NCI-H2081 (cell line): ENCODE measurements at places on chromosomes 1 and 21.

DNA sequence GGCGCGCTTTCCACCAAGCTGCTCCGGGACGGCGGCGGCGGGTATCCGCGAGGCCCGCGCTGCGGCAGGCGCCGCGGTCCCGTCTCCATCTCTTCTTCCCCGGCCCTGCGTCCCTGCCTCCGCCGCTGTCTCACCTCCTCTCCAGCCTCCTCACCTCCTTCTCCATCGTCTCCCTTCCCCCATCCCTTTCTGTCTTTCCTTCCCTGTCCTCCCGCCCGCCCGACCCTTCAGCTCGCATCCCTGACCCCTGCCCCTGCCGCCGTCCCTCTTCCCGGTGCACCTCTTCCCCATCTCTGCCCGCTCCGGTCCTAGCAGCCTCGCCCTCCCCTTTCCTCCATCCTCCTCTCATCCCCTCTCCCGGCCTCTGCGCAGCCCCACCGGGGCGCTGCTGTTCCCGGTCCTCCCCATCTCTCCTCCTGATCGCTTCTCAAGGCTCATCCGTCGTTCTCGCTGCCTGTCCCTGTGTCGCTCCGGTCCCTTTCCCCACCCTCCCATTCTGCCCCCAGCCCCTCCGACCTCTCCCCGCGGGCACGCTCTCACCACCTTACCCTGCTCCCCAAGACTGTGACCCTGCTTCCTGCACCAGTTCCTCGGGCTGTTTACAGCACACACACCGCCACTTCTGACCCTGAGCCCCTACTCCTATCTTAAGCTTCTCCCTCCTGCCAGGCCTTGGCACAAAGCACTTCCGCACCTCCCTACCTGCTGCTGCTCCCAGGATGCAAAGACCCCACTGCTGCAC, 760 bp upstream of the NPHP4 start:
- DNase-seq, result no peak

DNA sequence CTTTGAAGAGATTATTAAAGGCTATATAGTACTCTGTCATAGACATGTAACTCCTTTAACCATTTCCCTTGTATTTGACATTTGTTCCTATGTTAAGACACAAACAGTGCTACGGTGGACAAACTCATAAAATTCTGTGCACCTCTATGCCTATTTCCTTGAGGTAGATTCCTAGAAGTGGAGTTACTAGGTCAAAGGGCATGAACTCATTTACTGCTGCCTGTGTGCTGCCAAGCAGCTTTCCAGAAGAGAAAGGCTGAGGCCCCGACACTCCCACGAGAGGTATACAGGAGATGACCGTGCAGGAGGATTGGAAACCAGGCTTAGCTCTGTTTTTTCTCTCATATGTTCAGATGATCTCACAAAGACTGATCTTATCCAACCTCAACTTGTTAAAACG, 34.4 kb upstream of the TENT5C start:
- no peak for DNase-seq

GRCh38 chr1:5965586-5966131, 26.6 kb downstream of the NPHP4 start:
- no peak for DNase-seq

DNA sequence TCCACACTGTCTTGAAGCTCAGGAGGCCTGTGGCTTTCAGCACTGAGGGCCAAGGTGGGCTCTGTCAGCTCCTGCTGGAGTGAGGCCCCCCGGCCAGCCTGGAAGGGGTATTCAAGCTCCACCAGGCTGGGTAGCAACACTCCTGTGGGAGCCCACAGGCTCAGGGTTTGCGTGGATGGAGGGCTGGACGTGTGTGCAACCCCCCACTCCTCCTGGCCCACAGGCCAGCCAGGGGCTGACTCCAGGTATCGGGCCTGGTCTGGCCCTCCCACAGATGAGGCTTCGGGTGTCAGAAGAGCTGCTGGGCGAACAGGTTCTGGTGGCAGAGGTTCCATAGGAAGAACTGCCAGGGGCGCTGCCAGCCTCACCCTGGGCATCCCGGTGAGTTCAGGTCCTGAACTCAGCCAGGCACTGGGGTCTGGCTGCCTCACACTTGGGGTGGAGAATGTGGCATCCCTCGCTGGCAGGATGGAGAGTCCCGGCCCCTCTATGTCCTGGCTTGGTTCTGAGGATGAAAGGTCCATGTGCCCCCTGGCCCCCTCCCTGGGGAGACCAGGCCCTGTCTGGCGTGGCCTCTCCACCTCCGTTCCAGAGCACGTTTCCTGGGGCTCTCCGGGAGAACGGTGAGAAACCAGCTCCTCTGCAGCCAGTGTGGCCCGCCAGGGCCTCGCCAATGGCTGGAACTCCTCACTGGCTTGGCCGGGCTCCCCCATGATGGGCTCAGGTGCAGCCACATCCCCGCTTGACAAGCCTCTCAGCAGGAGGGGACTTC, 64.6 kb upstream of the TARDBP start:
- DNase-seq, result no peak

DNA sequence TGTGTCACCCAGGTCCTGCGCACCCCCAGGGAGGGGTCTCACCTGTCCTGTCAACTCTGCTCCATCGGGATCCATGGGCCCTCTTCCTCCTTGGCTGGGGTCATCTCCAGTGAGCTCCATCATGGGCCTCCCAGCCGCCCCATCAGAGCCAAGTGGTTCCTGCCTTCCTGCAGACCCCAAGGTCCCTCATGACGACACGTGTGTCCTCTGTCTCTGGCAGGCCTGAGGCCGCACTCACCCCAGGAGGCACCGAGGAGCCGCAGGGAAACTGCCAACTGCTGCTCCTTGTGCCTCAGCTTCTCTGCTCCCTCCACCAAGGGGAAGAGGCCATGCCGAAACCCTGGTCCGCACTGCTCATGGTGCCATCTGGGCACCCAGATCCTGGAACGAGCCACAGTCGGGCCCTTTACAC, 46.8 kb downstream of the COL18A1 start:
- no peak for DNase-seq

DNA sequence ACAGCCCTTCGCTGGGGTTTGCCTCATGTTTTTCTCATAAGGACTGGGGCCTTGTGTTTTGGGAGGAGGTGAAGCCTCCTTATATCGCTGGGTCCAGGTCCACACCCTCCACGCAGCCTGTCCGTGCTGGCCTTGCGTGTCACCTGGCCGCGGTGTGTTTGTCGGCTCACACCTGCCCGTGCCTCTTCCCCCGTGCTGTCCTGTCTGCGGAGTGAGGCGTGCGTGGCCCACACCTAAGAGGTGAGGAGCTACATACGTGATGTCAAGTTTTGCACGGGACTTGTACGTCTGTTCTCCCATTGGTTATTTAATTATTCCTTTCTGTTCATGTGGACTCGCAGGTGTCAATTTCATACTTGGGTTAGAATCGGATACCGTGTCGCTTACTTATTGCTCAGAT, 30.7 kb downstream of the PRKCZ start:
- DNase-seq, result no peak

- DNase-seq, result no peak
Observed at GRCh38 chr1:161091796-161092507, 2.6 kb upstream of the NECTIN4 start.

DNA sequence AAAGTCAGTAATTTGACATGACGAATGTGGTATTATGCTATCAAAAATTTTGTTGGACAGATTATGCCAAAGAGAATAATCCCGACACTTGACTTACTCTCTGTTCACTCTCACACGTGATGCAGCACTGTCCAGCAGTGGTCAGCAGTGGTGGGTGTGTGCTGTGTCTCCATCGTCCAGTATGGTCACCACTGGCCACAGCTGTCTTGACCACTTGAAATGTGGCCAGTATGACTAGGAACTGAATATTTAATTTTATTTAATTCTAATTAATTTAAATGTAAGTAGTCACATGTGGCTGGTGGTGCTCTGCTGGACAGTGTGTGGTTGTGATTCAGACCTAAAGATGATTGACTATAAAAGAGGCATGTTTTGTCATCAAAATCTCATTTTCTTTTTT, 24.0 kb downstream of the URB2 start:
- DNase-seq, result no peak

DNA sequence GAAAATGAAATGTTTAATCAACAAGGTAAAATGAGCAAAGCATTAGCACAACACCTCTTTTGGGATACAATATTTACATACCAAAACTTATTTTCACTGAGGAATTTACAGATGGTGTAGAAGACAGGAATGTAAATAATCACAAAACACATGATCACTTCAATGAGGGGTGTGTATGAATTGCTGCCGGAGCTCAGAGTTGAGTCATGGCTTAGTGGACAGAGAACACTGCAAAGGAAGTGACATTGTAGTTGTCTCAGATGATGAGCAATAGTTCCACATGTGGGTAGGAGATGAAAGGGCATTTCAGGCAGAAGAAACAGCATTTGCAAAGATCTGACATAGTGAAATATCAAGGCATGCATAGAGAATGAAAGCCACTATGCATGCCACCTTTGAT, 5.6 kb upstream of the KPRP start:
- no peak for DNase-seq

- DNase-seq, result no peak
Observed at GRCh38 chr1:231839999-231840398, 213.4 kb downstream of the DISC1 start.

DNA sequence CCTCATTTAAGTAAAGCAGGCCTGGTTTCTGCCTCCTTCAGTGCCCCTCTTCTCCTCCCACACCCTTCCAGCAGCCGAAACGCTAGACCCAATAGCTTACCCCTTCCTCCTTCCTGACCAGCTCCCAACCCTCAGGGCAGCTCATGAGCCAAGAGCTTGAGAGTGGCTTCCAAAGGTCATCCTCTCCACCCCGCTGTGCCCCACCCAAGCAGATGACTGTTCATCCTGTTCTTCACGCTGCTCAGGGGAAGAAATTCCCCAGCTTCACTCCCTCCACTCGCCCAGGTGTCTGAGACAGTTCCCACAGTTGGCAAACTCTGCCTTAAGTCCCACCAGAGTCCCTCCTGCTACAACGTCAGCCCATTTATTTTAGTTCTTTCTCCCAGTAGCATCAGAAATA, 23.4 kb downstream of the ARHGEF19 start:
- no peak for DNase-seq

GRCh38 chr1:194466706-194467105, 1280.3 kb upstream of the B3GALT2 start:
- no peak for DNase-seq

DNA sequence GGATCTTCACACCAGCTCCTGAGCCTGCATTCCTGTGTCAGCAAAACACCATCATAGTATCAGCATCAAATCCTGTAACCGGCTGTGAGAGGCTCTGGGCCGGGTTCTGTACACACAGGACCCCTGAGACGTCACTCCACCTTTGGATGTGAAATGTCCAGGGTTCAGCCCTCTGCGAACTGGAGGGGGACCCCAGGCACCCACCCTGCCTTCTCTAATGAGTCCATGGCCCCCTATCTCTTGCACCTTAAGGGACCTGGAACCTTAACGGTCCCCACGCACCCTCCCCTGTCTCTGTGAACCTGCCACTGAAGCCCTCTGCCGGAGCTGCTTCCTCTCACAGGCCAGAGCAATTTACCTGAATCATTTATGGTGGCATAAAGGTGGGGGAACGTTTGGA, 257.8 kb downstream of the NPHP4 start:
- no peak for DNase-seq

DNA sequence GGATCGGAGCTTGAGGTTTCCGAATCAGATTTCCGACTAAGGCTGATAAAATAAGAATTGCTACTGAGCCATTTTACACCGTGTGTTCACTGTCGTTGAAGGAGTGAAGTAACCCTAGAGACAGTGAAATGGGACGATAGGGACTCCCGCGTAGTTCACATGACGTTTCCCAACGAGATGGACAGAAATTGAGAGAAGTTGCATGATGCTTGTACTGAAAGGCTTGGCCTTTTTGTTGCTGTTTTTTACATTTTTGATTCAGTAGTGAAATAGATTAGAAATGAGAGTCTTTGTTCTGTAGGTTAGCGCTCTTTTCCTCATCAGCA, 1.2 kb downstream of the KHDRBS1 start:
- no peak for DNase-seq

DNA sequence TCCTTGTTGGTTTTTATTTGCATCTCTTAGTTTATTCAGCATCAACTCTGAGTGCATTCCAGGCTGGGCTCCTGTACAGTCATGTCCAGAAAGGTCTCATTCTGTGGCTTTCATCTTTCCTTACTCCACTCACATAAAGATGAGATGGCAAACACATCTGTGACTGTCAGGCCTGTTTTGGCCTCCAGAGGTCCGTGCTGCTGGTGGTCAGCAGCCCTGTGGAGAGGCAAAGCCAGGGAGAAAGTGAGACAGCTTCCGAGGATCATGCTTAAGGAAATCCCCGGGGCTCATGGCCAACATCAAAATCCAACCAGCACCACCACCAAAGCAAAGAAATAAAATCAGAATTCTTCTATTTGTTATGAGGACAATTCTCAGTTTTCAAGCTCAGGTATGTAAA, 96.1 kb upstream of the HIVEP3 start:
- no peak for DNase-seq

- no peak for DNase-seq
Observed at GRCh38 chr1:23581219-23581618, 21.9 kb upstream of the ID3 start.

- no peak for DNase-seq
Observed at GRCh38 chr1:217274927-217275654, 355.8 kb downstream of the GPATCH2 start.

DNA sequence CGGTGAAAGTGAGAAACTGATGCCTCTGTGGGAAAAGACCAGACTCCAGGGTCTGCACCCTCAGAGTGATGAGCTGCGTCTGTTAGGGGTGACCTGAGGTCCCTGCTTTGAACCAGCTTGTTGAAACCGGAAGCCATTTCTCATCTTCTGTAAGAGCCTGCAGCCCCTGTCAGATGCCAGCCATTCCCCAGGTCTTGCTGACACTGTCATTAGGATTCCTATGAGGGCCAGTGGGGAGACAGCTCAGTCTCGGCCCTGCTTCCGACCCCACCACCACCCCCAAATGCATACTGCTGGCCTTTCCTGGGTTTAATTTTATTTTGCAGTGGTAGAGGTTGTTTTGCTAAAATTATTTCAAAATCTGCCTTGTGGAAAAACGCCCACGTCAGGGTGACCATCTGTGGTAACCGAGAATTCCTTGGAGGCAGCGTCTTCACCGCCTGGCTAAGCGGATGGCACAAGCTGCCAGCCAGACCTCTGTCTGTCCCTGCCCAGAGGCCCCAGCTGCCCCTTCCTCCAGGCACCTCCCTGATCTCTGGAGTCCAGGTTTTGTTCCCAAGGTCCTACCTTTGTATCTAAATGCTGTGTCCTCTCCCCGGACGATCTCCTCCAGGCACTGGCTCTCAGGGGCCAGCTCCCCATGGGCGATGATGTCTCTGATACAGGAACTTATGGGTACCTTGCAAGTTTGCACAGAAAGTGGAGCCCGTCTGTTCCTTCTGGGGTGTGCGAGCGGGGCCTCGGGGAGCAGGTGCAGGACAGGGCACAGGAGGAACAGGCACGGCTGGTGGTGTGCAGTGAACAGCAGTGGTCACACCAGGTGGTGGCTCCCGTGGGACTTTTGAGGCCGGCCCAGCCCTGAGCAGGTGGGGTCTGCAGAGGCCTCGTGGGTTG, 49.9 kb downstream of the PRKCZ start:
- no peak for DNase-seq

GRCh38 chr1:205236951-205237475, 9.3 kb downstream of the TMCC2 start:
- no peak for DNase-seq

- DNase-seq, result no peak
Observed at GRCh38 chr1:93874025-93874651, 4.9 kb downstream of the DNTTIP2 start.

- no peak for DNase-seq
Observed at GRCh38 chr1:179029321-179029759, 3.6 kb downstream of the FAM20B start.
